ENCODE measurements at places on chromosomes 13 and 19.

DNA sequence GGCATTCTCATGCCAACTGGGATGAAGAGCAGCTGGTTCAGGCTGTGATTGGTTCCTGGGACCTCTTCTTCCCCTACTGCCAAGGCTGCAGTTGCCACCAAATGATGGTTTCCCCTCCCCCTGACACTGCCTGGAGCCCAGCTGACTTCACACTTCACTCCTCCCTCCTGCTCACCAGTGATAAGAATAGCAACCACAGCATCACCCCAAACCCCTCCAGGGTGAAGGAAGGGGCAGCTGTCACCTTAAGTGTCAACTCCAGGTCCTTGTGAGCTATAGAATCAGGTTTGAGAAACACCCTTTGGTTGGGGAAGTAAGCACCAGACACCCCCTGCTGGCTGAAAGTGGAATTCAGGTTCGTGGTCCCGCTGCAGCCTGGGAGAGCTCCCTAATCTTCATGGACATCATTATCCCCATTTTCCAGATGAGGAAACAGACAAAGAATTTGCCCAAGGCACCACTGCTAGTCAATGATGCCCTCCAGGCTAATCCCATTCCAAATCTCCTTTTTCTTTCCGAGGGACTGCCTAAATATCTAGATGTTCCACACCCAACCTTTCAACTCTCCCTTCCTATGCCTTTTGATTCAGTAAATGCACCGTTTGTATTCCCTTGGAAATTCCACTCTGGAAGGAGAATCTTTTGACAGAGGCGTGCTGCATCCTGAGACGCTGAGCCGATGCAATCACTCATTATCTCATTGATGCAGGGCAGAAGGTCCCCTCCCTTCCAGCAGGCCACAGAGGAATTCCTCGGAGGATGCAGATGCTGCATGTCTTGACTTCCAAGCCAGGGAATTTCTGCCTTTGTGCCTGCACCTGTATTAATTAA is 50.6 kb upstream of the UQCRFS1 start:
- peak; percentile 36 for DNase-seq

DNA sequence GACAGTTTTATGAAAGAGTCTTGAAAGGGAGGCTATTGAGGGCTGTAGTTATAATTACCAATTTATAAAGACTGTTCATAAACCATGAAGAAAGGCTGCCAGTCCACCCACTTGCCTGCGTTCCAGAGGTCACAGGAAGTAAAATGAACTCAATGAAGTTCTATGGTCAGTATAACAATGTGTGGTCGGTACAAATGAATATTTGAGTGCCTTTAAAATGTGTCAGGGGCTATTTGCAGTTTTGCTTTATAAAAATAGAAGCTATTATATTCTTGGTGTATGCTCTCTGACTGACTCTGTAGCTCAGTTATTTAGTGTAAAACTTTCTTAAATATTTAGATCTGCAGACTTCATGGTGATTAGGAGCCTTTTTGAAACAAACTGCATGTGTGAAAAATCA is 47.0 kb downstream of the ESD start:
- DNase-seq, result no peak

DNA sequence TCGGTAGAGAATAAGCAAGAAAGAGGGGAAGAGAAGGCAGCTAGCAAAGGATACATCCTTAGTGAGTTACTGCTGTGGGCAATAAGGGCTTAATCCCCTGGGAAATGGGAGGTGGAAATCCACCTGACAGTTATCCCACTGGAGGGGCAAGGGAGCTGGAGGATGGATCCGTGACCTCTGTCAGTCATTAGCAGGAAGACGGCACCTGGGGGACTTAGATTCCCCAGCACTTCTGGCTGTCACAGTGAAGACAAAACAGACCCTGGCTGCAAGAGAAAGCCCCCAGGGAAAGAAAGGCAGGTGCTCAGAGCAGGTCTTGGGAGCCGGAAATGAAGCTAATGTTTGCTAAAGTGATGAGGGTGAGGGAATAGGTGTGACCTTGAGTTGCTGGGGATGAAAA is 70.4 kb upstream of the MRI1 start:
- no peak for DNase-seq

- DNase-seq, result no peak
Measured at GRCh38 chr13:32134241-32135055, 102.9 kb downstream of the FRY start.

DNA sequence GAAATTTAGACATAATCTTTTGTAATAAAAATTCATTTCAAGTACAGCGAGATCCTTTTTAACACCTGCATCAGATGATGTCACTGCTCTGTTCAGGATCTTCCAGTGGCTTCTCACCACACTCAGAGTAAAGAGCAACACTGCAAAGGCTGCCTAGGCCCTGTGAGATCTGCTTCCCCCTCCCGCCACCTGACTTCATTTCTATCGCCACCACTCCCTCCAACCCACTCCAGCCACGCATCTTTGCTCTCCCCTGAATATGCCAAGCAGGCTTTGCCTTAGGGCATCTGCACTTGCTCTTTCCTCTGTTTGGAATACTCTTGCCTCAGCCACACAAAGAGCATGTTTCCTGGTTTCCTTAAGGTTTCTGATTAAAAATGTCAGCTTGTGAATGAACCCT is 58.3 kb downstream of the MBNL2 start:
- no peak for DNase-seq

GRCh38 chr19:55488986-55489710 is 912 bp downstream of the SSC5D start:
- DNase-seq, result no peak

DNA sequence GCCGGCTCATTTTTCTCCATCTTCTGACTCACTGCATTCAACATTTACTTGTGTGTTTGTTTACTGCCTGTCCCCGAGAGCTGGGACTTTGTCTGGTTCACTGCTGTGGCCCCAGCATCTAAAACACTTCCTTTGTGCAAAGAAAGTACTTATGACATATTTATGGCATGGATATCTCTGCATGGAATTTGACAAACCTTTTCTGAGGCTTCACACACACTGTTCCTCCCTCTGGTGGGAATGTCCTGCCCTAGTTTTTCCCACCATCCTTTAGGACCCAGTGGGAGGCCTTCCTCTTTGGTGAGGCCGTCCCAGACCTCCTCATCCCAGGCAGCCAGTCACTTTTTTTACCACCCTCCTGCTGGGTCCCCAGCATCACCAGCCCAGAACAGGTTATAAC is 1.4 kb upstream of the SRRM5 start:
- DNase-seq, result no peak

- DNase-seq, result peak; percentile 58
Measured at GRCh38 chr13:114161644-114162532, 17.2 kb upstream of the CFAP97D2 start.

DNA sequence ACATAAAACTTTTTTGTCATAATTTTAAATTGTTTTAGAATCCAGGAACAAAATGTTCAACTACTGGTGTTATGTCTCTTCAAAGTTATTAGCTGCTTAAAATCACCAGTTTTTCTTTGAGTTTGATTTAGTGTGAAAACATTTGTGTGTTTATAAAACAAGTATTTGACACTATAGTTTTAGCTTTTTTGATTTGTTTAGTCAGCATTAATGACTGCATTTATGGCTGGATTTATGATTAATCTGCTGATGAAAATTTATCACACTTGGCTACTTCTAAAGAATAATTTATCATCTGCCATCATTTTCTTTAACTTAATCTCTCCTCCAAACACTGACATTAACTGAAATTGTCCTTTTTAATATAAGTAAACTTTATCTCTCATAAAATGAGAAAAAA is 1465.9 kb upstream of the SLC10A2 start:
- no peak for DNase-seq

GRCh38 chr19:7924241-7924640 is 1.7 kb downstream of the CTXN1 start:
- no peak for DNase-seq

DNA sequence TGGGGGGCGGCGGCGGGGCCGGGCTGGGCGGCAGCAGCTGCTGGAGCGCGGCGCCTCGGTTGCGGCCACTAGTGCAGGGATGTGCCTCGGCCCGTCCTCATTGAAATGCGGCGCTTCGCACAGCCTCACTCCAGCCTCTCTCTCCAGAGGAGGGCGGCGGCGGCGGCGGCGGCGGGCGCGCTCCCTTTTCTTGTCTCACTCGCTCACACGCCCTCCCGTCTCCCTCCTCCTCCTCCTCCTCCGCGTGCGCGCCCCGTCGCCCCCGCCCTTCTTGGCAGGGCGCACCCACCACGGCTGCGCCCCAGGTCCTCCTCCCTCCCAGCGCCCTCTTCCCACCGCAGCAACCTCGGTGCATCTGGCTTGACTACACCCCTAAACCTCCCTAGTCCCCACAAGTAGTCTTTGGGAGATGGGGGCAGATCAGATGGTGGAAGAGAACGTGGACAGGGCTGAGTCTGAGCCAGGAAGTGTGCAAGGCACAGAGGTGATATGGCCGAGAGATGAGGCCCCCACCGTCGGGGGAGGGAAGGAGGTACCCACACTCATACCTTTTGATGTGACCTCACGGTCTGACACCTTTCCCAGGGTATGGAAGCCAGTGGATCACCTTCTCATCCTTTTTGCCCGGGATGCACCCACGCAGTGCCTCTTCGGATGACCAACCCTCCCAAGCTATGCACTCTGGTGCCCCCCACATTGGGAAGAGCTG is at the start of gene DCLK1:
TSS of gene DCLK1 (minus strand) at position 161 of the 709 bp plus-strand sequence.
- peak; percentile 75 for DNase-seq

DNA sequence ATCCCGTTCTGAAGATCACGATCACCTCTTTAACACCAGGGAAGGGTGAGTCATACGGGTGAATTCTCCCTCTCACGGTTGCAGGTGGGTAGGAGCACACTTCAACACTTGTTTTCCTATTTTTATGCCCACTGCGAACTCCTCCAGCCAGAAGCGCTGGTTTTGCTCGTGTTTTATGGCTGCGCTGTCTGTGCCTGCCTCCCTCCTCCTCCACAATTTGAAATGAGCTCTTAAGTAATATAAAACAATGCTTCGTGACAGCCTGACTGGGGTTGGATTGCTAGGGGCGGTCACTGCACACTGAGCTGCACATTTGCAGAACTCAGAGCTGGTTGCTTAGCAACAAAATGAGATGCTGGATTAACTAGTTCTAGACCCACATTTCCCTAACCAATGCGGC is 12.9 kb downstream of the CCDC70 start:
- DNase-seq, result no peak

GRCh38 chr13:97631158-97631557 is 197.2 kb downstream of the RAP2A start:
- no peak for DNase-seq

DNA sequence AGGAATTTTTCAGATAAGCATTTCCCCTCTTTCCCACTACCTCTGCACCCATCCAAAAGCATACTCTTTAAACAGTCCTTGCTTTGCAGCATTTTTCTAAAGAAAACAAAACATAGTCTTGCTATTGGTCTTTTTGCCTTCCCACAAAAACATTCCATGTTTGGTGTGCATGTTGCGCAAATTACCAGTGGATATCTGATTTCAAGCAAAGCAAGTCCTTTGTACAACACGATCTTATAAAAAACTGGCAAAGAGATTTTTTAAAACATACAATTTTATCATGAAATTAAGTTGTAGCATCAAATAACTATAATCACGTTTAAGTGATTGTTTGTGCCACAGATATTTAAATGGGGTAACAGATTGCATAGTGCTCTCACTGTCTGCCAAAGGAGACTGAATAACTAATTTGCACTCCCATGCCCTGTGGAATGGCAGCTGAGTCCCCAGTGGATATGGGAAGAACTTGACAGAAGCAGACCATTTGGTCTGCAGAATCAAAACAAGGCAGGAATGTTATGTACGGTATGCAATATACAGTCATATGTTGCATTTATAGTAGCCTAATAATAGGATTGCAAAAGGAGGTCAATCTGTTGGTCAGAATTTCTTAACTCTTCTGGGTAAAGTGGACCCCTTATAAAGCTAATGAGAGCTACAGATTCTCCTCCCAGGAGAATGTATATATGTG is 285.7 kb downstream of the TBC1D4 start:
- no peak for DNase-seq

DNA sequence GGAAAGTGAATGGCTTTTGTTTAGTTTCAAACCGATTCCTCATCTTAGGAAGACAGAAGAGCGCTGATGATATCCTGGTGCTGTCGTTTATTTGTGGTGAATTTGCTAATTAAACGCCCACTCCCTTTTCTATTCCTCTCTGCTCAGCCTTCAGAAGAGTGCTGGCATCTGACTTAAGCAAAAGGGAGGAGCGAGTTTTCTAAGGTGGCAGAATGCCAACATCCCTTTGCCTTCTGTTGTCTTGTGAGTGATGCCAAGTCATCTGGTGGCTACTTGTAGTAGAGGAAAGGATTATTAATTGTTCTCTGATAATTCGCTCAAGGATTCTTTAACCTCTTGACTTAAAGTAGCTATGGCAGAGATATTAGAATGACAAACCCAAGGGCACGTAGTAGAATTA is 68.1 kb downstream of the ERCC5 start:
- DNase-seq, result no peak

DNA sequence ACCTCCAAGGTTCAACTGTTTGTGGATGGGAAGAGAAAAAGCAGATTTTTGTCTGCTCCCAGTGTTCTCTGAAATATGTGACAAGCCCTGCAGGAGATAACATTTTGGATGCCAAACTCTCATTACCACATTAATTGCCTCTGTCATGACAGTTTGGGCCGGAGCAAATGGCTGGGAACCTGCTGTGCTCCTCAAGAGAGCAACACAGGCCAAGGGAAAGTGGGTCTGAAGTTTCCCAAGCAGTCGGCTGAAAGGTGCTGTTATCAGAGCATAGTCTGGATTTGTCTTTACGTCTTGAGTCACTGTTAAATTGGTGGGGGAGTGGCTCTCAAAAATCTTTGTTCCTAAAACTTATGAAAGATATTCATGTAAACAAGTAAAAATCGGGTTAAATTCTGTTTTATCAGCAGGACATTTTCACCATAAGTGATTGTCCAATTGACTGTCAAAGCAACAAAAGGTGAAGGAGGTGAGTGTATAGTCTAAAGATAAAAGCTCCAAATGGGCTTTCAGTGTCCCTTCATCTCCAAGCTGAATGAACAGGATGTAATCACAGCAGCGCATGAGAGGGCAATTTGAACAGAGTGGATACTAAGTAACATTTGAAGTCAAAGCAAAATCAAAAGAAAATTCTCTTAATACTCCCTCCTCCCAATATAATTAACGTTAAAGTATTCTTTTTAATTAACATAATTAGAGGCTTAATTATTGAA is 844.8 kb downstream of the PCDH17 start:
- no peak for DNase-seq

- no peak for DNase-seq
Measured at GRCh38 chr13:25292301-25292700, 5.0 kb upstream of the MTMR6 start.

GRCh38 chr19:47498561-47498960 is 14.5 kb upstream of the KPTN start:
- no peak for DNase-seq
